ENCODE measurements at places on chromosomes 2 and 18.

GRCh38 chr2:63553049-63553448 lies 35.2 kb downstream of the WDPCP start:
- DNase-seq: no peak

DNA sequence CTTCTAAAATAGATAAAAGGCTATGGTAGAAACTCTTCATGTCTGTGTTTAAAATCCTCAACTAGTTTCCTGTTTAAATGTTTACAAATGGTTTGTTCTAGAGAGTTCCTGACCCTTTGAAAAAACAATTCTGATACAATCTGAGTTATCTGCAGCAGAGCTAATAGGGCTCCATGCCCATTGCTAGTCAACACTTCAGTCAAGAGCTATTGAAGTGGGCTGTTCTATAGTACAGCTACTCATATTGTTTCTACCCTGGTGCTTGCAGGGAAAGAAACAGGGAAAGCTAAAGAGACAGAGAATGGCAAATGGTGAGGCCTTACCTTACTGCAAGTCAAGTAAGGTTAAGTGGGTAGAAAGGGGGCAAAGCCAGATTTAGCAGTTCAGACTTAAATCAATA lies 112.3 kb upstream of the CAVIN2 start:
- no peak for DNase-seq

DNA sequence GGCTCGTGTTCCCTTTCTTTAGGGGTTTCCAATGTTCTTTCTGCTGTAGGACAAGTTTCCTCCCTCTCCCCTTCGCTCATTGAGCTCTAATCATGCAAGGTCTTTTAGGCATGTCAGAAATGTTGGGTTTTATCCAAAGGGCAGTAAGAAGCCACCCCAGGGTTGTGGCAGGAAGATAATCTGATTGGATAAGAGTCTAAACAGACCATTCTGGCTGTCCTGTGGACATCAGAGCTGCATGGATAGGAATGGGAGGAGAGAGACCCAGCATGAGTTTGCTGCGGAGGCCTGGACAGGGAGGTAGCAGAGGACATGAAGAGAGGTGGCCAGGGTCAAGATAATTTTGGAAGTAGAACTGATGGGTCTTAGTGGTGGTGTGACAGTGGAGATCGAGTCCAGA lies 88.2 kb downstream of the ACKR3 start:
- DNase-seq: no peak

- no peak for DNase-seq
Observed at GRCh38 chr2:23356711-23357110, 28.3 kb upstream of the KLHL29 start.

- DNase-seq: no peak
Observed at GRCh38 chr18:77708826-77709506, 459.3 kb downstream of the GALR1 start.

GRCh38 chr2:62768615-62769014 lies 63.1 kb downstream of the EHBP1 start:
- DNase-seq: no peak

DNA sequence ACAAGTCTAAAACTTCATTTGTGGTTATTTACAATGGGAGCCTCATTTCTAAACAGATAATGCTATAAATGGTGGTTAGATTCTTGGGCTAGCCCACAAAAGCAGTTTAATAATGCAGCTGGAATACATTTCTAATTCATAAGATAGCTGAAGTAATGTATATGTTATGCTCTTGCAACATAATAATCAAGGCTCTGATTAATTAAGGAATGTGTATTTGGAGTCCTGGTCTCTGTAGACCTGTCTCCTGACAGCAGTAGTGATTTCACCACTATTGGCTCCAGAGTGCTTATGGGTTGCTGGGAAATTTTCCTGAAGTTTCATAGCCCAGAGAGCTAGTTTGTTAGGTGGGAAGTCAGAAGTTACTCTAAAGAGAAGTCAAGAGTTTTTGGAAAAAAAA lies 21.3 kb upstream of the CDC42EP3 start:
- no peak for DNase-seq

GRCh38 chr18:8949206-8949605 lies 153.3 kb upstream of the NDUFV2 start:
- peak; percentile 33 for DNase-seq

DNA sequence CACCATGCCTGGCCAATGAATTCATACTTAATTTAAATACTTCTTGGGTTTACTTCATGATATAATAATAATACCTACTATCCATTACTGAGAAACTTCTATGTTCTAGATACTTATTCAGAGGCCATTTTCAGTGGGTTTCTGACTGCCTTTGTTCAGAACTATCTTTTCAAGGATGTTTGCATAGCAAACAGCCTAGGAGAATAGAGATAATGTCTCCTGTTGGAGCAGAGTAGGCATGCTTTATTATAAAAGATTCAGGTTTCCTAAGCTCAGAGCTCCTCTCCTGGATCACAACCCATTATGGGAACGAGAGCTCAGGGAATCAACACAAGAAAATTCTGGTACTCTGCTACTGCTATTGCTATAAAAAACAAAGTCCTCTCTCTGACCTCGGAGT lies 11.1 kb downstream of the FASTKD1 start:
- no peak for DNase-seq

GRCh38 chr18:8329186-8329771 lies 280.0 kb upstream of the RAB12 start:
- no peak for DNase-seq

DNA sequence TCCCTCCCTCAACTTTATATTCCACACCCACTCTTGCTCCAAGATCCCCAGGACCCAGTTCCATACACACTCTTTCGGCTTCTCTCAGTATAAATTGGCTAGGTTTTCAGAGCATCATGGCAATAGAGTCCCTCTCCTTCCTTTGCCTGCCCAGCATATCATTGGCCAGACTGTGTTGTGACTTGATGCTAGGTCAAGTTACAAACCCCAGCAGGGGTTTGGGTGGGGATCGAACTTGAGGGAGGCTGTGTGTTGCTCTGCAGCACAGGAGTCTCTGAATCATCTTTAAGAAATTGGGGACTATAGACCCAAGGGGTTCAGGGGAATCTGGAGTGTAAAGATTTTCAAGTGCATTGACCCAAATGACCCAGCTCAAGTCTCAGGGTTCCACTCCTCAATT lies 477.5 kb upstream of the MEIS1 start:
- DNase-seq: no peak
